KG1 (cell line): ENCODE measurements at places on chromosomes 11 and 22.

DNA sequence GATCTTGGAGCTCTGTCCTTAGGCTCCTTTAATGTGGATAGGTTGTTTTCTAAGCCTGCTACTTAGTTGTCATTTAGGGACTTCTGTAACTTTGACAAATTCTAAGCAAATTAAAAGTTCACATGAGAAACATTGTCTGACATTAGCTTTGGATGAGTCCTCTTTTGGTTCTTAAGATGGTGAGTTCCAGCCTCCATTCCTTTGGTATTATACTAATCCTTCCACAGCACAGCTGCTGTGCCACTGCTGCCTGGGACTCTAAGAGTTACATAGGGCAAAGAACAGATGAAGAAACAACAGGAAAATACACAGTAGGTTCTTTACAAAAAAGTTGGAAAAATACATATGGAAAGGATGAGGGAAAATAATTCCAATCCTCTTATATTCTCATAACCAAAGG is 25.3 kb upstream of the PIK3C2A start:
- DNase-seq: no peak

GRCh38 chr11:20966489-20966888 is 297.1 kb downstream of the NELL1 start:
- DNase-seq: no peak

DNA sequence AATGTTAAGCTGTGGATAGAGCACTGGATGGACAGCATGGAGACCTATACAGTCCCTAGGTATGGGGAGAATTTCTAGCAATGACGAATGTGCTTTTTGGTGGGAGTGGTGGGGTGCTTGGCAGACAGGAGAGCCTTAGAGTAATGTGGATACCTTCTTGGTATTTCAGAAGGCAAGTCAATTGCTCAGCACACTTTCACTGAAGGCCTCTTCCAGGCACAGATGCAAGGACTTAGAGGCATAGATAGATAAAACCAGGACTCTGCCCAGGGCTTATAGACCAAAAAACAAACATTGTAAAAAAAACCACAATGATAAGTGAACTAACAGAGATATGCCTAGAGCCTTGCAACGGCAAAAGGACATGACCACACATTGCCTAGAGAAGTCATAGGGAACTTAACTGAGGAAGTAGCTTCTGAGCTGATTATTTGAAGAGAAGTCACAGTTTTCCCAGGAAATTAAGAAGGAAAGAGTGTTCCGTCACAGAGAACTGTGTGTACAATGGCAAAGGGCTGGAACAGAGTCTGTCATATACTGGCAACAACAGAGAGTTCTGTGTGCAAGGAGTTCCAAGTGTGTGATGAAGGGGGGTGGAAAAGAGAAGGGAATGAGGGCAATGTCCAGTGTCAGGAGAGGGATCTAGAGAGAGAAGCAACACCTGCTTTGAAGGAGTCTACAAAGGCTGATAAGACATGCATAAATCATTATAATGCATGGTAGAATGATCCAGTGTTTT is 65.9 kb upstream of the PICALM start:
- DNase-seq: no peak

GRCh38 chr22:24133187-24133965 is 47.9 kb upstream of the SUSD2 start:
- DNase-seq: no peak

- no peak for DNase-seq
Measured at GRCh38 chr11:23590596-23591308, 730.5 kb upstream of the CCDC179 start.

DNA sequence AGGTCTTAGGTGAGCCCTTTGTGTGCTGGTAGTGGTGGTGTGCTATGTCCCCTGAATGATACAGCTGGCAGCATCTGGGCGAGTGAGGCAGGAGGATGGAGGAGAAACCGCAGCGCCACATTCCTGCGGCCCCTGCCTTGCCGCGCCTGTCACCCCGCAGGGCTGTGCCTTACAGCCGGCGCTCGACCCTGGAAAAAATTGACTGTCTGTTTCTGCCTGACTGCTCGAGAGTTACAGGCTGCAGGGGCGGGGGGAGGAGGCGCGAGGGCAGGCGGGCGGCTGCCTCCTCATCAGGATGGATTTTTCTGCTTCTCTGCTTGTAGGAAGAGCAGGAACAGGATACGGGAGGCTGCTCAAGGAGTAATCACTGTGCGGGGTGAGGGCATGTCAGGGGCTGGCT is 443.4 kb downstream of the MIAT start:
- DNase-seq: no peak

- DNase-seq: no peak
Measured at GRCh38 chr11:117752721-117753237, 44.2 kb downstream of the DSCAML1 start.

- DNase-seq: no peak
Measured at GRCh38 chr11:118531597-118532084, 649 bp downstream of the TMEM25 start.
